ENCODE measurements at places on chromosomes 11 and 22. TPM values are rescaled to one million over a fixed set of nuclear protein-coding genes. Genes with fewer than 3 reads are reported as not detected.

DNA sequence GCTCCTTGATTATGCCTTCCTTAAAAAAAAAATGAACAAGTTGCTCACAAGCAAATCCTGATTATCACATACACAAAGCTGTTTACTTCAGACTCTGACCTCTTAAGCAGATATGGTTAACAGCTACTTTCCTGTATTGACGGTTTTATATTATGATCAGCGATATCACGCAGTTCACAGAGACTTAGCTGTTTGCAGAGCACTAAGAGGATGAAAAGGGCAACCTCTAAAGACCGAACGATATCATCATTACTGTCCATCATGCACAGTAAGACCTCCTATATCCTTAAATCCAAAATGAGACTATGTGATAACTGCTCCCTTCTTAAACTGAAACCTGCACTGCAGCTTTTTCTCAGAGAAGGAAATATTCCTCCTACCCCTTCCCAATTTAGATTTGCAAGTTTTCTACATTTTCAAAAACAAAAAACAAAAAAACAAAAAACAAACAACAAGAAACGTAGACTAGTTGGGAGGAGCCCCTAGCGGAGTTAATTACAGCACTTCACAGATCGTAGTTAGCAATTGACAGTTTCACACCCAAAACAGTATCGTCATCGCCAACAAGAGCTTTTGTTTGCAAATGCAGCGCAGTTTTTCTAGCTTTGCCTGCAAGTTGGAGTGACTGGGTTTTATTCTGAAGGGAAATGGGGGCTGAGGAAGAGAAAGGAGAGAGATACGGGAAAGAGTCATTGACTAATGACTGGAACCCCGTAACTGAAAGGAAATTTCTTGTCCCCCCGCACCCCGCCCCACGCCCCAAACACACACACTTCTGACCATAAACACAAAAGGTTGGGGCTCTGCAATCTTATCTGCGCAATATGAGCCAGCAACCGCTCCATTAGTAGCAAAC lies 1.2 kb downstream of the DDX6 start:
- no peaks in the 10 kb centered on the region for H3K27me3 ChIP-seq
- no peak for DNase-seq
- peak overlapping the region; percentile 97 for H3K27ac ChIP-seq
- peak overlapping the region; percentile 98 for H3K4me3 ChIP-seq
- peaks cover 23% of the 10 kb centered on the region for H3K36me3 ChIP-seq

DNA sequence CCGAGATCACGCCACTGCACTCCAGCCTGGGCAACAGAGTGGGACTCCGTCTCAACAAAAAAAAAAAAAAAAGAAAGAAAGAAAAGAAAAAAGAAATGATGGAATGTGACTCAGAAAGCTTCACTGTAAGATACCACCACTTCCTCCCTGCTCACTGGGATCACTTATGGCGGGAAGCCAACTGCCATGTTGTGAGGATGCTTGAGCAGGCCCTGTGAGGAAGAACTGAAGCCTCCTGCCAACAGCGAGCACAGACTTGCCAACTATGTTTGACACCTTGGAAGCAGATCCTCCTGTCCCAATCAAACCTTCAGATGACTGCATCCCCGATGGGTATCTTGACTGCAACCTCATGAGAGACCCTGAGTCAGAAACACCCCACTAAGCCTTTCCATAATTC lies 8.3 kb downstream of the SEC14L6 start:
- H3K27ac ChIP-seq, result no peak overlapping the region
- H3K4me3 ChIP-seq, result no peak overlapping the region
- H3K27me3 ChIP-seq, result peaks cover 8% of the 10 kb centered on the region
- H3K36me3 ChIP-seq, result no peaks in the 10 kb centered on the region
- peaks cover 17% of the 10 kb centered on the region for H3K4me1 ChIP-seq
- no peak for DNase-seq

GRCh38 chr22:29031227-29032011 lies 30.2 kb downstream of the C22orf31 start:
- H3K27me3 ChIP-seq, result no peaks in the 10 kb centered on the region
- no peaks in the 10 kb centered on the region for H3K36me3 ChIP-seq
- peak overlapping the region; percentile 98 for H3K27ac ChIP-seq
- DNase-seq, result no peak

DNA sequence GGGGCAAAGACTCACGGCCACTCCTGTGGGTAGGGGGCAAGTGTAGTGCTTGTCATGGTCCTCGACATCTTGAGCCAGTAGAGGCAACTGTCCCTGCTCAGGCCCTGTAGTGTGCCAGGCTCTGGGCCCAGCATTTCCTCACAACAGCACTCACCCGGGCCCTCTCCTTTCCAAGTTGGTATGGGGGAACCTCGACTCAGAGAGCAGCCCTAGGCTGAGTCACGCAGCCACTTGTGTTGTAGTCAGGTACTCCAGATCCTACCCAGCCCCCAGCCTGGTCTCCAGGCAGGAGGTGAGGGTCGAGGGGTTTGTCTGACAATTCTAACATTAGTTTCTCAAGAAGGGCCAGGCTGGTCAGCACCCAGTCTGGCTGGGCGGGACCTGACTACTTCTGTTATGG lies 4.1 kb downstream of the RELT start:
- no peaks in the 10 kb centered on the region for H3K36me3 ChIP-seq
- peaks cover 13% of the 10 kb centered on the region for H3K4me1 ChIP-seq
- DNase-seq, result no peak
- H3K27me3 ChIP-seq, result peaks cover 15% of the 10 kb centered on the region
- H3K27ac ChIP-seq, result no peak overlapping the region

- peaks cover 24% of the 10 kb centered on the region for H3K4me1 ChIP-seq
- peaks cover 16% of the 10 kb centered on the region for H3K27me3 ChIP-seq
- H3K36me3 ChIP-seq, result no peaks in the 10 kb centered on the region
- H3K4me3 ChIP-seq, result no peak overlapping the region
- H3K27ac ChIP-seq, result peak overlapping the region; percentile 74
- peak; percentile 37 for DNase-seq
Observed at GRCh38 chr22:37951305-37951704, 2.1 kb downstream of the C22orf23 start.

DNA sequence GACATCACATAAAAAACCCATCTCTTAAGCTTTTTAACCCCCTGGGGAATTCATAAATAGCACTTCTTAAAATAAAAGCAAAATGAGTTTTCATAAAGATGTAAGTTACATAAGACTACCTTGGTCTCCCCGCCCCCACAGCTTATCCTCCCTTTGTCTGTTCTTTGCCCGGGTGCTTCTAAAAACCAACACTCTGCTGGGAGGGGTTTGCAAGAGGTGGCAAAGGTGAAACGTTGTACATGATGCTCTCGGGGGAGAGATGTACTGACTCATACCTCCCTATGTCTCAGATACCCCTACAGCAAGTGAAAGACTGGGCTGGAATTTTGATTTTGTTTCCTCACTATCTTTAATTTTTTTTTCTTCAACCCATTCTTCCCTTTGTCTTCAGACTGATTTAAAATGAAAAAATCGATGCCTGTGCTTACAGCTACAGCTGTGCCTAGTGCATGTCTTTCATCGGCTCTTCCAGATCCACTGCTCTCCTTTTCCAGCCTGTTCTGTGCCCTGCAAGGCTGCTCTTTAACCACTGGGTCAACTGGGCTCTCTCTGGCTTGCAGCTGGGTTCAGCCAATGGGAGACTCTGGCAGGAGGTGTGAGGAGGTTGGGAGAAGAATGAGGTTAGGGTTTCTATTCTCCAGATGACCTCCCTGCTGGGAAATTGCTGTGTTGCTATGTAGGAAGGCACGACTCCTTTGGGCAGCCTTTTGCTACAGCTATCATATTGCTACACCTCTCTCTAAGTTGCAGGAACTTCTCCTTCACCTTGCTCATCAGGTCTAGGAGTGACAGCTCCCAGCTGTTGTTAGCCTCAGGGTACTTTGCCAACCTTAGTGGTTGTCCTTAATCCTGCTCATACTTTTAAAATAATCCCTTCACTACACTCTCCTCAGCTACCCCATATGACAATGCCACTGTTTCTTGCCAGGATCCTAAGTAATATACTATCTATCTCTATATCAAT lies 266.5 kb downstream of the TENM4 start:
- H3K27ac ChIP-seq, result no peak overlapping the region
- peaks cover 15% of the 10 kb centered on the region for H3K4me1 ChIP-seq
- H3K27me3 ChIP-seq, result no peaks in the 10 kb centered on the region
- H3K4me3 ChIP-seq, result no peak overlapping the region
- DNase-seq, result peak; percentile 21

- peak overlapping the region; percentile 89 for H3K4me3 ChIP-seq
- H3K27me3 ChIP-seq, result peaks cover 100% of the 10 kb centered on the region
- H3K27ac ChIP-seq, result no peak overlapping the region
- H3K4me1 ChIP-seq, result peaks cover 40% of the 10 kb centered on the region
Observed at GRCh38 chr11:124747406-124748099, 4.5 kb downstream of the VSIG2 start.

DNA sequence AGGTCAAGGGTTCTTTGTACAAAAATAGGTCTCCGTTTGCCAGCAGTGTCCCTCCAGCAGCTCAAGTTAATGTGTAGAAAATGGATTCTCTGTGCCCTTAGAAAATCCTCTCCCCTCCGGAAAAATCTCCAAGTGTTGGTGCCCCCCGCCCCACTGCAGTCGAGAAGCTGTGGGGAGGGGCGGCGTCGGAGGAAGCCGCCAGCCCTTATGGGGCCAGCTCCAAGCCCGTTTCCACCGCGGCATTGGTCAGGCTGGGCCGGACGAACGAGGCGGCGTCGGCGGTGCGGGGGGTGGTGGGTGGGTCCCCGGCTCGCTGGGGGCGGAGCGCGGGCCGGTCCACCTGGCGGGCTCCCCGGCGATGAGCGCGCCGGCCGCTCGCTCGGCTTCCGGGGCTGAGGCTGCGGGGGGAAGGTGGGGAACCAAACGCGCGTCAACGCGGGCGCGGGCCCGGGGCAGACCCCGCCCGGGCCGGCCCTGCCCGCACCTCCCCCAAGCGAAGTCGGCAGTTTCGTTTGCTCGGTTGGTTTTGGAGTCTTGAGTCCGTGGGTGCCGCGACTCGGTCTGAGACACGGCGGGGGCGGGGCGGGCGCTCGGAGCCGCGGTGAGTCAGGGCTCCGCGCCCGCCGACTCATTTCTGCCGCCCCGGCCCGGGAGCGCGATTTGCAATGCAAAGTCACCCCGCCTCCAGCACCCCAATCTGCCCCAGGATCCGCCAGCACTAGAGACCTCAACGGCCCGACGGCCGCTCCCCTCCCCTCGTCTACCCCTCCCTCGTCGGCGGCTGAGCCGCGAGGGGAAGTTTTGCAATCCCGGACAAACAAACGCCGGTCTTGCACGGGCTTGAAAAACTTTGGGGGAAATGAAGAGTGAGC lies 1.4 kb downstream of the ASCL2 start:
- H3K36me3 ChIP-seq, result no peaks in the 10 kb centered on the region
- H3K27ac ChIP-seq, result no peak overlapping the region
- peaks cover 76% of the 10 kb centered on the region for H3K27me3 ChIP-seq
- peak overlapping the region; percentile 57 for H3K4me3 ChIP-seq

- peak; percentile 21 for DNase-seq
- H3K4me1 ChIP-seq, result no peaks in the 10 kb centered on the region
- no peaks in the 10 kb centered on the region for H3K36me3 ChIP-seq
- H3K27ac ChIP-seq, result peak overlapping the region; percentile 11
- H3K4me3 ChIP-seq, result no peak overlapping the region
- H3K27me3 ChIP-seq, result peaks cover 2% of the 10 kb centered on the region
Observed at GRCh38 chr22:19779685-19780268, 19.2 kb downstream of the TBX1 start.

The CCDC116 gene
- total RNA-seq, result 0.27 TPM

The CNGA4 gene
- 0.50 TPM for total RNA-seq

The DERL3 gene
- 10.9 TPM for total RNA-seq

The PGA5 gene
- 0.30 TPM for total RNA-seq

The TENM4 gene
- total RNA-seq, result 25.0 TPM

The SELENOM gene
- total RNA-seq, result 16.3 TPM
